Kidney (tissue), 22 donors: ENCODE measurements at places on chromosomes 7 and 10. TPM values are rescaled to one million over a fixed set of nuclear protein-coding genes. Genes with fewer than 3 reads are reported as not detected.
A peak's percentile ranks its signal among the peaks of the same experiment; 100 is the strongest.

CALML5 gene
- not detected for total RNA-seq

WEE2 gene
- total RNA-seq: 0.06 TPM

PIK3CG gene
- total RNA-seq: 8.6 TPM

GLCCI1 gene
- total RNA-seq: 25.2 TPM

SRRM3 gene
- 1.0 TPM for total RNA-seq

FAM24B gene
- 3.8 TPM for total RNA-seq

HOXA10 gene
- total RNA-seq: 16.3 TPM

GRCh38 chr10:100734295-100735086 is 10.9 kb upstream of the PAX2 start:
- H3K36me3 ChIP-seq: no peaks in the 10 kb centered on the region
- peak overlapping the region; percentile 92 for H3K27ac ChIP-seq
- peaks cover 4% of the 10 kb centered on the region for H3K4me1 ChIP-seq
- H3K4me3 ChIP-seq: no peak overlapping the region

GRCh38 chr7:143199040-143199439 is 15.8 kb downstream of the TAS2R39 start:
- DNase-seq: no peak
- no peak overlapping the region for H3K27ac ChIP-seq
- H3K36me3 ChIP-seq: no peaks in the 10 kb centered on the region
- H3K4me3 ChIP-seq: no peak overlapping the region
- no peaks in the 10 kb centered on the region for H3K27me3 ChIP-seq

- no peak overlapping the region for H3K4me3 ChIP-seq
- no peaks in the 10 kb centered on the region for H3K36me3 ChIP-seq
- H3K27ac ChIP-seq: peak overlapping the region; percentile 20
- no peaks in the 10 kb centered on the region for H3K27me3 ChIP-seq
- DNase-seq: peak; percentile 92
Observed at GRCh38 chr7:106057962-106058927, 53.9 kb downstream of the SYPL1 start.

GRCh38 chr7:17033245-17033644 is 151.5 kb upstream of the AGR3 start:
- DNase-seq: no peak
- H3K4me1 ChIP-seq: no peaks in the 10 kb centered on the region
- H3K27me3 ChIP-seq: no peaks in the 10 kb centered on the region
- H3K36me3 ChIP-seq: no peaks in the 10 kb centered on the region
- H3K27ac ChIP-seq: no peak overlapping the region

GRCh38 chr10:18341055-18341454 is 200.8 kb downstream of the CACNB2 start:
- DNase-seq: no peak
- no peaks in the 10 kb centered on the region for H3K27me3 ChIP-seq

- H3K27ac ChIP-seq: no peak overlapping the region
- no peak overlapping the region for H3K4me3 ChIP-seq
- H3K4me1 ChIP-seq: no peaks in the 10 kb centered on the region
- DNase-seq: no peak
- no peaks in the 10 kb centered on the region for H3K36me3 ChIP-seq
Observed at GRCh38 chr10:107492389-107492788, 327.9 kb upstream of the SORCS1 start.

DNA sequence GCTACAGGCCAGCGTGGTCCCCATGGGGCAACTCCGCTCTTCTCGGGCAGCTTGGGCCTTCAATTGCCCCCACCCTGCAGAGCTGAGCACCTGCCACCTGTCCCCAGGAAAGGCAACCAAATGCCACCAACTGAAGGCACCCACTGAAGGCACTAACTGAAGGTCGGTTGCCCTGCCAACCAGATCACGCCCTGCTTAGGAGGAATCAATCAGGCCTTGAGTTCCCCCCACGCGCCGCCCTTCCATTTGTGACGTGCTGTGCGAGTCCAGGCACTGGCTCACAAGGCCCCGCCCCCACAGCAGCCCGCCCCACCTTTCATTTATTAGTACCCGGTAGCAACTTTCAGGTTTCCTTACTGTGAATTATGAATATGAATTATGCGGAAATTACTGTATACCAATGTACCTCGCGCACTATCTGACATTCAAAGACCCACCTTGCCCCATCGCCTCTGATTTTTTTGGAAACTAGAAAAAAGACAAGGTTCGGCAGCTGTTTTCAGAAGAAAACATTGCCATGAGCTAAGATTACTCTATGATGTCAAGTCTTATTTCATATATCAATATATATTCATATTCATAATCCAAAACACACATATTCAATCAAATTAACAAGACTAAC is 83.6 kb upstream of the ABI1 start:
- H3K4me3 ChIP-seq: no peak overlapping the region
- H3K4me1 ChIP-seq: no peaks in the 10 kb centered on the region
- DNase-seq: no peak
- no peaks in the 10 kb centered on the region for H3K27me3 ChIP-seq
- H3K36me3 ChIP-seq: no peaks in the 10 kb centered on the region
- H3K27ac ChIP-seq: no peak overlapping the region

- no peak overlapping the region for H3K4me3 ChIP-seq
- no peaks in the 10 kb centered on the region for H3K4me1 ChIP-seq
- H3K36me3 ChIP-seq: no peaks in the 10 kb centered on the region
- peak; percentile 59 for DNase-seq
- no peaks in the 10 kb centered on the region for H3K27me3 ChIP-seq
Observed at GRCh38 chr7:44132039-44132438, 8.7 kb upstream of the POLD2 start.

GRCh38 chr10:23341004-23341403 is 3.6 kb downstream of the C10orf67 start:
- DNase-seq: no peak
- H3K4me3 ChIP-seq: no peak overlapping the region
- no peaks in the 10 kb centered on the region for H3K4me1 ChIP-seq
- no peaks in the 10 kb centered on the region for H3K27me3 ChIP-seq
- H3K36me3 ChIP-seq: no peaks in the 10 kb centered on the region

DNA sequence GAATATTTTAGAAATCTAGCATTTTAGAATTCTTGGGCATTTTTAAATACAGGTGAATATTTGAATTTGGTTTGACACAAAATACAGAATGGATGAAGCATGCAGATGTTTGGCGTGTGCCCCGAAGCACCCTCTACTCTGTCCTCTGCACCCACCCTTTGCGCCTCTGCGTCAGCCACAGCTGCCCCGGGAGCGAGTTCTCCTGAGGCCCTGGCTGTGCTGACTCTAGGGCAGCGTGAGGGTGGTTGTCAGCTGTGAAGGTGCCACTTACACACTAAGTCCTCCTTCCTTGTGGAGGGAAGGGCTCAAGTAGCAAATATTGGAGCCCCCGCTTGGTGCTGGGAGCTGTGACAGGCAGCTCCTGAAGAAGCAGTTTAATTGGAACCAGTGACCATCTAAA is 48.4 kb downstream of the DAGLB start:
- H3K4me1 ChIP-seq: peaks cover 17% of the 10 kb centered on the region
- H3K27ac ChIP-seq: no peak overlapping the region
- DNase-seq: no peak
- H3K36me3 ChIP-seq: peaks cover 29% of the 10 kb centered on the region
- H3K27me3 ChIP-seq: no peaks in the 10 kb centered on the region

GRCh38 chr7:50779427-50779826 is 3.3 kb downstream of the GRB10 start:
- DNase-seq: no peak
- peaks cover 24% of the 10 kb centered on the region for H3K4me1 ChIP-seq
- H3K27ac ChIP-seq: no peak overlapping the region
- H3K36me3 ChIP-seq: no peaks in the 10 kb centered on the region

DNA sequence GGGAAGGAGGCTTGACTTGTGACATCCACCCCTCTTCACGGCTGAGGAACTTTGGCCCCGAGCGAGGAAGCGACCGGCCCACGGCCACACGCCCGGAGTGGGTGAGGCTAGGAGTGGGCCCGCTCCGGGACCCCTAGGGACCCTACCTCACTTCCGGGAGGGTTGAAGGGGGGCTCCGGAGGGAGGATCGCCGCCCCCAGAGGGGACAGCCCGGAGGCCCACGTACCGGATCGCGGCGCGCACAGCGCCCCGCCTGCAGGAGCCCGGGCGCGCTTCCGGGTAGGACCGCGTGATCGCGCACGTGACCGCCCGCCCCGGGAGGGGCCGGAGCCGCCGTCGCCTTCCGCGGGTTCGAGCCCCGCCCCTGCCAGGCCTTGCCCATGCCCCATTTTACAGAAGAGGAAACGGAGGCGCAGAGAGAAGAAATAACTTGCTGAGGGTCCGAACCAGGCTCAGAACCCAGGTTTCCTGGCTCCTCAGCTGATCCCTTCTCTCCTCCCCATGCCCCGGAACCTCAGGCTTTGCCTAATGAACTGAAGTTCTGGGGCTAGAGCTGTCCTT is at the start of gene HPS1:
Gene HPS1 (minus strand): TSS at position 275 of the 561 bp plus-strand sequence. CDS start 3,695 bp downstream, outside the sequence.
- DNase-seq: peak; percentile 88
- no peaks in the 10 kb centered on the region for H3K36me3 ChIP-seq
- H3K4me3 ChIP-seq: peak within 1 kb of the TSS; percentile 85

DNA sequence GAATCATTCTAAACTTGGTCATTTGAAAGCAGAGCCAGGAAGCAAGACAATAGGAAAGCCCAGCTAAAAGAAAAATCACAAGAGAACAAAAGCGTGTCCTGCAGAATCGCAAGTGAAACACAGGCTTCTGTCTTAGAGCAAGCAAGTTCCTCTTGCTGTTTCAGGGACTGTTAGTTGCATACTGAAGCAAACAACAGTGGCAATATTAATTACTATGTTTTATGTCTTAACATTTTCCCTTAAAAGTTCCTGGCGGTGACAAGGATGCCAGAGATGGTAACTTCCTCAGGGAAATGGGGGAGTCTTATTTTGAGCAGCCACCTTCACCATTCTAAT is 217.1 kb downstream of the GFRA1 start:
- H3K27me3 ChIP-seq: no peaks in the 10 kb centered on the region
- H3K4me1 ChIP-seq: no peaks in the 10 kb centered on the region
- H3K4me3 ChIP-seq: no peak overlapping the region
- H3K27ac ChIP-seq: no peak overlapping the region
- H3K36me3 ChIP-seq: no peaks in the 10 kb centered on the region

DNA sequence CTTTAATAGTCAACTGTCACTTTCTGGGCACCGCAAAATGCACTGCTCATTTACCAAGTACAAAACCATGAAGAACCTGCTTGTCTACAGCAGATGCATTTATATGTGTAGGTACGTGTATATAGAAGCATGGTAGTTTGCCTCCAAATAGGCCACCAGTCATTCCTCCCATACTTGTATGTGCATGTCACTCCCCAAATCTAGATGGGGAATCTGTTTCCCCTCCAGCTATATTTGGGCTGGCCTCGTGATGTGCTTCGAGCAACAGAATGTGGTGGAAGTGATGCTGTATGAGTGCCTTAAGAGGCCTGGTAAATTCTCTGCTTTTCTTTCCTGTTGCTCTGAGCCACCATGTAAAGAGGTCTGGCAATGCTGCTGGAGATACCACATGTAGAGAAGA is 47.1 kb downstream of the PSMC2 start:
- no peaks in the 10 kb centered on the region for H3K36me3 ChIP-seq
- no peak for DNase-seq
- no peak overlapping the region for H3K4me3 ChIP-seq
